LHCN-M2 (cell line): ENCODE measurements at places on chromosomes 12 and 14. TPM values are rescaled to one million over a fixed set of nuclear protein-coding genes. Genes with fewer than 3 reads are reported as not detected.

Gene EXD2
- total RNA-seq = 12.7 and 14.5 TPM in 2 replicates

Gene WASHC3
- total RNA-seq = 67.2 and 96.4 TPM in 2 replicates

Gene PRIMA1
- total RNA-seq = not detected in 2 replicates

Gene CCDC38
- not detected in 2 replicates for total RNA-seq

Gene MYH6
- not detected in 2 replicates for total RNA-seq

Gene CD163L1
- total RNA-seq = 3.7 and 11.2 TPM in 2 replicates

Gene TPH2
- not detected in 2 replicates for total RNA-seq

Gene CLEC7A
- total RNA-seq = not detected in 2 replicates
